Liver (tissue), 10 donors: ENCODE measurements at places on chromosomes 6 and 20.

- DNase-seq, result no peak
These were observed 4.1 kb downstream of the SPTLC3 start for GRCh38 chr20:13012886-13013285.

DNA sequence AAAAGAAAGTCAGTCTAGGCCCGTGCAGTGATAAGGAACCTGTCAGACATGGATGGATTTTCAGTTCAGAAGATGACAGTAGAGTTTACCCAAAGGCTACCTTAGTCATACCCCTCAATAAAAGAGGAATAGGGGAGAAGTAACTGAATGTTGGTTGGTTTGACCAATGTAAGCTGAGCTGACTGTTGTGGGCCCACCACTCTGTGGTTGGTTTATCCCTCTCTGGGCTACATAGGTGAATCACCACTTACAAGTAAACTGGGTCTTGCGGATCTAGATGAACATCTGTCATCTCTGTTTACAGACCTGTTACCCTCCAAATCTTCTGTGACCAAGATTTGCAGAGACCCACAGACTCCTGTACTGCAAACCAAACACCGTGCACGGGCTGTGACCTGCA lies 37.2 kb upstream of the MYLK2 start:
- no peak for DNase-seq

DNA sequence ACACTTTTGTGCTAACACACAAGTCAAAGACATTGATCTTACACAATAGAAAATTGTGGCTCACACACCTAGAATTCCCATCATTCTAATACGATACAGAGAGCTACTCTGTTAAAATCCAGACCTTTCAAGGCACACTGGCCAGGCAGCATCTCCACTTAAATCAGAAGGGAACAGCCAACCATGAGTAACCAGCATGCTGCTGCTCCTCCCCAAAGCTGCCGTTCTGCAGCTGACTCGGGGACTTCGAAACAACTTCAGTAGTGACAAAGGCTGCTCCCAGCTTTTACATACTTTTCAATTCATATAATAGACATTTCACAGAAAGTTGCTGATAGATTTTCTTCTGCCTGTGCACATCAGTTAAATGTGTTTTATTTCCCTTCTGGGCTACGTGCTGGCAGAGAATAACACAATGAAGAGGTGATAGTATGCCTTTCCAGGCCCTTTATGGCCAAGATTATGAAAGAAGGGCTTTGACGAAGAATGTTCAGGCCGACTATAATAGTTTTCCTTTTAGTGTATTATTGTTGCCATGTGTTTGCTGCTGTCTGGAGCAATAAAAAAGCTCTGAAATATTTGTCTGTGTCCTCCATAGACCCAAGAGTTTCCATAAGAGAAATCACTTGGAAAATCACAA lies 159.0 kb downstream of the GMDS start:
- DNase-seq, result no peak

GRCh38 chr6:37399795-37400490 lies 33.1 kb upstream of the CMTR1 start:
- no peak for DNase-seq

DNA sequence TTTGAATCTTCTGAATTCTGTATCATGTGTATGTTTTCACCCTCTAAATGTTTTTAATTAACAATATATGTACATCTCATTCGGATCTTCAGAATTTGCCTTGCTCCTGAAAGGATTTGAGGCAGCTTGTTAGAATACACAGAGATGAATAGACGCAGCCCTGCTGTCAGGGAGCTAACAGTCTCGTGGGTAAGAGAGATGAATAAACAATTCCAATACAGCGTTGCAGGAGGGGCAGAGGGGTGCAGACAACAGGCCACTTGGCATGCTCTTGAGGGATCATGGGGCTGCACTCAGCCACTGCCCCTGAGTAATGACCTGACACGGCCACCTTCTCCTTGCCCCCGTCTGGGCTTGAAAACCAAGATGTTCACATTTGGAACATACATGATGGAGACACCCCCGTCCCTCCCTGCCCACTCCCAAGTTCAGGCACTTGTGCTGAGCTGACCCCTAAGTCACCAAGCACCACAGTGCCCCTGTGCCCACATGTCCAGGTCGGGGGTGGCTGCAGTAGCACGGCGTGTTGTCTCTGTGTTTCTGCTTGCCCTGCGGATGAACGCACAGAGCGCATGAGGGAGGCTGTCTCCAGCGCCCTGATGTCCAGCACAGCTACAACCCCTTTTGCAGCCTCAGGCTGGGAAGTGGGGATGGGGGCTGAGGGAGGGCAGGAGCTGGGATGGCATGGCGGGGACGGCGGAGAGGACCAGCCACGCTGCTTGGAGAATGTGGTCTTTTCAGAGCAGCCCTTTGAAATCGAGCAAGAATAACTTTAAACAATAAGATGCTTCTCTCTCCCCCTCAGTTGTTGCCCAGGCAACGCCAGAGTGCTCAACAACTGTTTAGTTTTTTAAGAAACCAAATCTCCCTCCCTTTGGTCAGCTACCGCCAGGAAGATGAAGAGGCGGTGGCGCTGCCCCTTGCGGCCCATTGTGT lies 33.0 kb upstream of the CDH22 start:
- DNase-seq, result no peak

GRCh38 chr6:157652601-157653363 lies 170.3 kb upstream of the SNX9 start:
- DNase-seq, result no peak

GRCh38 chr20:49786196-49786595 lies 26.4 kb upstream of the SLC9A8 start:
- no peak for DNase-seq

DNA sequence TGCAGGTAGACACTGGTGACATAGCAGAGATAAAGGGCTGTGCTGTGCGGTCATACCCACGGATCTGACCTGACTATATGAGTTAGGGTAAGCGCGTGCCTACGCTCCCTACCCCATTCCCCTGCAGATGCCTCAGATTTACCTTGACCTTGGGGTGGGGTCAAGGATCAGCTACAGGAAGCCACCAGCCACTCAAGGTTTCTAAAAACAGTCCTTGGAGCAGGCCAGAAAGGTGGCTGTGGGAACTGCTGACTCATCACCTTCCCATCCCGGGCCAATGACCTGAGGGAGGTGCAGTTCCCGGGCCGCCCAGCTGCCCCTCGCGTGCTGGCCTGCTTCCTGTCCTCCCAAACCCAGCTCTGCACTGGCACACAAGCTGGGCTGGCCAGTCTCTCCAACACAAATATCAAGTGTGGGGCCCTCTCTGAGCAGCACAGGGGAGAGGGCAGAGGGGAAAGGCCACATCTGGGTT lies 23.0 kb downstream of the KCNK5 start:
- no peak for DNase-seq

DNA sequence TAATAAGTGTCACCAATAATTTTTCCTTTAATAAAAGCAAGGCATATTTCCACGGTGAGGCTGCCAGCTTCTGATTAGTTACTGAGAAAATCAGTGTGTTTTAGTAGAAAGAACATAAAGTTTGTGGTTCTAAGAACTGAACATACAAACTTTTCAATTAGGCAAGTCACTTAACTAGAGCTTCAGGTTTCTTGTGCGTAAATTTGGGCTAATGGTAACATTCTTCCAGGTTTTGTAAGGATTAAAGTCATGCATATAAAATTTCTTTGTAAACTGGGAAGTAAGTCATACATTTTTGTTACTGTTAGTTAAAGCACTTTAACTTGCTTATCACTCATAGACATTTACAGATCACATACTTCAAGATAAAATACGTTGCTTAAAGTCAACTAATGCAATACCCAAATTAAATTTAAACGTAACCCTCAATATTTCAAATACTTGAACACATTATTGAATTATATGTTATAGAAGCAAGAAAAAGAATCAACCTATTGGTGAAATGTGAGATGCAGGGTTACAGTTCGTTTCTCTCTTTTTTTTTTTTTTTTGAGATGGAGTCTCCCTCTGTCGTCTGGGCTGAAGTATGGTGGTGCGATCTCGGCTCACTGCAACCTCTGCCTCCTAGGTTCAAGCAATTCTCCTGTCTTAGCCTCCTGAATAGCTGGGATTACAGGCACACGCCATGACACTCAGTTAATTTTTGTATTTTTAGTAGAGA lies 327.3 kb upstream of the NOX3 start:
- no peak for DNase-seq
